ENCODE measurements at places on chromosomes 2 and 18.

DNA sequence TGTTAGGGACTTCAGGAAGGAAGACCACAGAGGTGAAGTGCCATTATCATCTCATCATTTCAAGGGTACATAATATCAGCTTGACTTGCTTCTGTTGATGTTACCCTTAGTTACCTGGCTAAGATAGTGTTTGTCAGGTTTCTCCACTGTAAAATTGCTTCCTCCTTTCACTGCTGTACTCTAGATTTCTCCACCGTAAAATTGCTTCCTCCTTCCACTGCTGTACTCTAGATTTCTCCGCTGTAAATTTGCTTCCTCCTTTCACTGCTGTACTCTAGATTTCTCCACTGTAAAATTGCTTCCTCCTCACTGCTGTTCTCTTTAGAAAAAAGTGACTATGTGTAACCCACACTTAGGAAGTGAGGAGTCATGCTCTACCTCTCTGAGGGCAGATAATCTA, 1460.3 kb downstream of the SUCLG1 start:
- no peak for DNase-seq

DNA sequence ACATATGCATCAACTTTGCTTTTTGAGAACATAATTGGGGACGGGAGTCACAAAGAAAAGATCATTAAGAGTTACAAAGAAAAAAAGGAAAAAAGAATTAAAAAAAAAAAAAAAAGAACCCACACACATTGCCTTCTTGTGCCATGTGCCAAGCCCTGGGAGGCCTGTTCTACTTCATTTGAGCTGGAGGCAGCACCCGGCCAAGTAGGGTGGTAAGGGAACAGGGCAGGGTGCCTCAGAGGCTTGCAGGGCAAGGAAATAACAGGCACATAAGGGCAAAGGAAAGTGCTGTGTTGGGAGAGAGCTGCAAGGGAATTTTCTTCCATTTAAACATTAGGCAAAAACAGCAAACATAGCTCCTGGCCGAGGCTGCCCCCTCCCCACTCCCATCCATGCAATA, 418.0 kb downstream of the TMEM182 start:
- DNase-seq, result no peak

DNA sequence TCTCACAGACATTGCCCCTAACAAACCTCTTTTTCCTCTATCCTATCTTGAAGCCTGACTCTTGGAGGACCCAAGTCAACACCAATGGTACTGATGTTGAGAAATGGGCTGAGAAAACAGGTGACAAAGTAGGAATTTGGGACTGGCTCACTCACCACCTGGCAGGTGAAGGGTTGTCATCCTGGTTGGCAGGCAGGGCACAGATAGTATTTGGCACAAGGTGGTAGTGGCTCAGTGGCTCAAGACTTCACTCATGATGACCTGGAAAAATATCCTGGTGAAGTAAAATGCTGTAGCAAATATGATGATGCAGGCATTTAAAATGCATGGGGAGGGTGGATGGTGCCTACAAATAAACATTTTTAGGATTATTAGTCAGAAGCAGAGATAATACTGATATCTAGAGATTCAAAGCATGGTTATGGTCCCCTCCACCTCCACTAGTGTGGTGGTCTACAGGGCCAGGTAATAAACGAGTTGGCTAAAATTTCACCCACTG, 38.0 kb upstream of the GLS start:
- no peak for DNase-seq

- DNase-seq, result no peak
Observed at GRCh38 chr2:60316381-60317033, 236.9 kb downstream of the BCL11A start.

DNA sequence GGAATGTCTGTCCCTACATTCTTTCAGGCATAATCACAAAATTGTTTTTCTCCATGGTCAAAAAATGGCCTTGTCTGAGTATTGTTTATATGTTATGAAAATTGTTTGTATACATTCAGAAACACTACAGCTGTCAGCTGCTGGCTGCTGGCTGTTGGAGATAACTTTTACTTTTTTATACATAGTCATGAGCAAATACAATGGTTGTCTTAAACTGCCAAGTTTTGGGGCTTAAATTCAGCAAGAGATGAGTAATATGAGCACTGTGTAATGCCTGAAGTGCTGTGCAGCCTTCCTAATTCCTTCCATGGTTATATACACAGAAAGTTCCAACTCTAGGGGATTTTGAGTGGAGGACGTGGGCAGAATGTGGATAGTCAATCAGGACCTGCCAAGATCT, 168.9 kb upstream of the RMP24 start:
- no peak for DNase-seq

- DNase-seq, result no peak
Observed at GRCh38 chr18:9043581-9043980, 58.9 kb upstream of the NDUFV2 start.

DNA sequence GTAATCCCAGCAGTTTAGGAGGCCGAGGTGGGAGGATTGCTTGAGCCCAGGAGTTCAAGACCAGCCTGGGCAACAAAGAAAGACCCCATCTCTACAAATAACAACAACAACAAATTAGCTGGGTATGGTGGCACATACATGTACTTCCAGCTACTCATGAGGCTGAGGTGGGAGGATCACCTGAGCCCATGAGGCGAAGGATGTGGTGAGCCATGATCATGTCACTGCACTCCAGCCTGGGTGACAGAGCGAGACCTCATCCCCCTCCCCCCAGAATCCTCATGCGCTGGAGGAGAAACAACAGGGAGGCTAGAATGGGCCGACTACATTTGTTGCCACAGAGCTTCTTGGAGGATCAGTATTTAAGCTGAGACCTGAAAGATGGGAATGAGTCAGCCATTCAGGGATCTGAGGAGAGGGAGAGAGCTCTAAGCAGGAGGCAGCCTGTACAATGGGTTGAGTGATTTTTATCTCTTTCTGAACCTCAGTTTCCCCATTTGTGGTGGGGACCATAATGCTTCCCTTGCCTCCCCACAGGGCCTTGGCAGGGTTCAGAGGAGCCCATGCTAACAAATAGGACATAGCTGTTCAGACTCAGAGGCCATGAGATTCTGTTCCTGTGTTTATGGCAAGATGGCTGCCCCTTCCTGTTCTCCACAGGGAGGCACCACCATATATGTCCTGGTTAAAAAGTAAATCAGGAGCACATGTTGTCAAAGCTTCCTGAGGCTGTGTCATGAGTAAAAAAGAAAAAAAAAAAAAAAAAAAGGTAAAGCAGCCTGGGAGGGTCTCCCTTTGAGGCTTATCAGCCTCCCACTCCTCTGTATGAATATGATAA, 131.4 kb upstream of the HAAO start:
- no peak for DNase-seq

DNA sequence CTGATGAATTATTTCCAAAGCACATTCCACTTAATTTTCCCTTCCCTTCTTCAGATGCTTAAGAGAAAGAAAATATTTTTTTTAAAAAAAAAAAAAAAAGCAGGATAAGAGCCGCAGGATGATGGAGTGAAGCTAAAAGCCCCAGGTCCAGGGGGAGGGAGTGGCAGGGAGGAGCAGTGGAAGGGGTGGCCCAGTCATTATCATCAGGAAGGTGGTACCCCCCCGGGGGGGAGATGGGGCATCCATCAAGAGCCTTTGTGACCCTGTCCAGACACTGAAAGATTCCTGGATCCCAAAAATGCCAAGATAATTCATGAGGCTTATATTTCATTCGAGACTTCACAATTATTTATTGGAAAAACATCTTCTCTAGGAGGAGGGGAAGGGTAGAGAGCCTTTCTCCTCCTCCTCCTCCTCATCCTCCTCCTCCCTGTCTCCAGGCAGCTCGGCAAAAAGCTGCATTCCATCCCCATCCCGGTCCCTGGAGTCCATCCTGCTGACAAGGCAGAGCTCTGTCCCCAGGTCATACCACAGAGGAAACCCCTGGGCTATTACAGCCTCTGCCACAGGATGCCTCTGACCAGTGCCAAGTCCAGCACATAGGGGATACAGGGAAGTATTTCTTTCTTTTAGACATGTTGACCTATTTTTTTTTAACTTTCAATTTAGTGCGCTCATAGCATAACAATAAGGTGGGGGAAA, 125.3 kb downstream of the TWIST2 start:
- no peak for DNase-seq

DNA sequence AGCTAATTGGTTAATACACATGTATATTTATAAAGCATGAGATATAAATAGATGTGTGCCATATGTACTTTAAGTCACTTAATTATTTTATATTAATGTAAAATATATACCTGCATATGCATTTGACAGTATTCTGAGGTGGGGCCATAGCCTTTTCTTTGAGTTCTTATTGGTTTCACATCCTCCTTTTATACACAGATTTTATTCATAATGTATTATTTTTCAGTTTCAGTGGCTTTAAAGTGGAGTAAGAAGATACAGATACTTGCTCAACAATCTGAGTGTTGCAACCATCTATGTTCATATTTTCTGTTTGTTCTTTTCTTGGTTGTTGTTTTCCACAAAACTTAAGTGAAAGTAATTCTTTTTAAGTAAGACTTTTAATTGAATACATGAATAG, 436.5 kb downstream of the RND3 start:
- no peak for DNase-seq

DNA sequence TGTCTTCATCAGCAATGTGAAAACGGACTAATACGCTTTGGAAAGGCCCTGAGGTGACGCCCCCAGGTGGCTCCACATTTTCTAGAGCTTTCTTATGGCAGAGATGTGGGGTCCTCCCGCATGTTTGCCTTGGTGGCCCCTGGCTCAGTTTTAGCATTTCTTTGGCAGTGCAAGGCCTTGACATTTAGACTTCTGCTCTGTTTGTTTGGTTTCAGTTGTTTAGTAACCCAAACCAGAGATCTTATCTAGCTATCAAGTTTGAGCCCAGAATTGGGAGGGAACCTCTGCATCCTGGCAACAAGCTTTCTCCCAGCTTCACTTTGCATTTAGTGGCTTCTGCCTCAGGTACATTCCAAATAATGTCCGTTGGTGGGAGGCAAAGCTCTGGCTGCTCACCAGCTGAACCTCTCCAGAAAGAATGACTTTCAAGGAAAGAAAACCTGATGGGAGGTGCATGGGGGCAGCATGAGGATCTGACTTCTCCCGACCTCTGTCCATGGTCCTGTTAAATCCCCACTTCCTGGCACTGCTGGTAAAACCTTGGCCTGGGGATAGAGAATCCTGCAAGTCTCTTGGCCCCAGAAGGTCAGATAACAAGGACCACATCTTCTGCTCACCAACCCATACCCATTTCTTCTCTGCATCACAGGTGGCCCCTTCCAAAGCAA, 12.0 kb upstream of the MBP start:
- DNase-seq, result no peak

GRCh38 chr2:171522052-171522787, at the start of gene CYBRD1:
Gene CYBRD1 (plus strand): TSS chr2:171522474. CDS start chr2:171522546, 72 bp downstream.
- no peak for DNase-seq

GRCh38 chr2:235170016-235170415, 218.2 kb downstream of the SH3BP4 start:
- no peak for DNase-seq

DNA sequence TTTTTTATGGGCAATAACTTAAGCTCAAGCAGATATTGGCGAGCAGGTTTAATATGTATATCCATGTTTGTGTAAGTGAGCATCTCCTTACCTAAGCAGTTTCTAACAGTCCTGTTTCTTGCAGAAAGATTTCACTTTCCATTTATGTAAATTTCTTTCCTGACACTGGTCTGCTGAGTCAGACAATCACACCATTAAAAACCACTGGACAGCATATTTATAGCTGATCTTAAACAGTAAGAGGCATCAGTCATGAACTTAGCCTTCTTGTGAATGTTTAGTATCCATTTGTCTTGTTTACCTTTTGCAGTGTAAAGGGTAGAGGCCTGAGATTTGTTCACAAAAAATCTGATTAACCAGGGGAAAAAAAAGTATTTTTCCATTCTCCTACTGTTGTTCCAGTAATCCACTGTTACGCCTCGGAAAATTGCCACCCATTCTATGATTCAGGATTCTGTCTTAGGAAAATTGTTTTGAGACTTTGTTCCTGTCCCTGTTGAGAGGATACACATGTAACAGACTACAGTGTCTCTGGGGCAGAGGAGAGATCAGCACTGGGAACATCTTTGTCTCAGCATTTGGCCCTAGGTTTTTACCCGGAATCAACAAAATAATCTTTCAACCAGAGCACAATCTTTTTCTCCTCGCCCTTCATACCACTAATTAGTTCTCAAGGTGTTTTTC, 521.0 kb upstream of the NRP2 start:
- no peak for DNase-seq

- no peak for DNase-seq
Observed at GRCh38 chr2:235050980-235051351, 99.1 kb downstream of the SH3BP4 start.

DNA sequence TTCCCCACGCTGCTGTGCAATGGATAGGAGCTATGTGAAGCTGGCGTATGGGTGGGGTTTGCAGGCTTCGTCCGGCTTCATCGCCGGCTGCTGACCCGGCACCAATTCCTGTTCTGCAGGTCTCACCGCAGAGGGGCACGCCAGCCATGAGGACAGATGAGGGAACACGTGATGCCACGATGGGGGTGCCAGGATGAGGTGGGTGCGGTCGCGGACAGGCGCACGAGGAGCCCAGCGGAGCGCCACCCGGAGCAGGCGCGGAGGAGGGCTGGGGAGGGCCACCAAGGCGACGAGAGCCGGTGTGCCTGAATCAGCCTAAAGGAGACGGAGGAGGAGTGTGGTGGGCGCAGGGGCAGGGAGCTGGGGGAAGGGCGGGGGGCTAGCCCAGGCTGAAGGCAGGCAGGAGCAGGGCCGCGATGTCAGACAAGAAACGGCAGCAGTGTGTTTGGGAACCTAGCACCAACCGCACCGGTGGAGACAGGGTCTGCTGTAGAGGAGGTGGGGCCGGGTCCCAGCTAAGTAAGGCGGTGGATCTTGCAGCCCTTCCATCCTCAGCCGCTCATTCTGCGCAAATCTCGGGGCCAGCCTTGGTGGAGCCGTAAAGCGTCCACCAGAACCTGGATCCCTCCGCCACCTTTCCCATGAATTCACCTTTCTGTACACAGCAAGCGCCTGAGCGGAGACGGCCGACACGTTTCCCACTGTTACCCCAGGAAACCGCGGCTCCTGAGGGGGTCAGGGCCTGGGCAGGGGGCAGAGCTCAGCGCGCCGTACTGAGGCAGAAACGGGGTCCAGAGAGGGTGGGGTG, 17.0 kb upstream of the CD8A start:
- no peak for DNase-seq

GRCh38 chr2:232873909-232874641, 4.0 kb downstream of the SNORC start:
- no peak for DNase-seq

- DNase-seq, result no peak
Observed at GRCh38 chr2:31446848-31447247, 32.3 kb upstream of the XDH start.

Measured in stimulated activated CD4-positive, alpha-beta T cell treated with anti-CD3 and anti-CD28 coated beads, TNF-alpha, amount 100 ng/mL, for 24 hours (primary cell).